MG63 (cell line): ENCODE measurements at places on chromosomes 7 and 10.

- no peak for DNase-seq
These were observed 176.1 kb downstream of the DIP2C start for GRCh38 chr10:513393-513792.

DNA sequence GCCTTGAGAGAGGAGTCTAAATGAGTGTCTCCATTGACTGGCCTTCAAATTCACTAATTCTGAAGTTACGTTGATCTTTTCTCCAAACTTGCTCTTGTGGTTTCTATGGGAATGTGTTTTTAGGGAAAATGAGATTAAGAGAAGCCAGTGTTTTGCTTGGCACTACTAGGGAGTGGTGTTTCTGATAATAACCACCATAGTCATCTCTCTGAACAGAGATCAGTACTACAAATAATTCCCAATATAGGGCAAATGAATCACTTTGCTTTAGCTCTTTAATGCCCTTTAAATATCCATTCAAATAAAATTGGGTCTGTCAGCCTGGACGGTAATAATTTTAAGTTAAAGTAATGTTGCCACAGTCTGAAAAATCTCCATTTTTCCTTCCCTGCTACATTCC lies 90.8 kb downstream of the NRF1 start:
- DNase-seq: no peak

- no peak for DNase-seq
These were observed 528.9 kb downstream of the HTR7 start for GRCh38 chr10:90328896-90329295.

DNA sequence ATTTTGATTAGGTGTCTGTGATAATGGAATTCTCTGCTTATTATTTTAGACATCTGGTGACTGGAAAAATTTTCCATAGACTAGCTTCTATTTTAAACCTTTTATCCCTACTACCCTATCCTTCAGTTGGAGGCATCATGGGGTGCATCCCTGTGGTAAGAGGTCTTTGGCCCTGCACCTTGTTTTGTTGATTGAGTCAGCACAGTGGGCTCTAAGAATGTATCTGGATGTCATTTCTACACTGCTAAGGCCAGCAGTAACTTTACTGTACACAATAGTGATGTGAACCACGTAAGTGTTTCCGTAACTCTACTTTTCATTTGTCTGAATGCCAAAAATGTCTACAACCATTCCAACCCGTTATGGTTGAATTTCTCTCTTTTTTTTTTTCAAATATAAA lies 75.6 kb downstream of the ADAM22 start:
- no peak for DNase-seq

- DNase-seq: no peak
These were observed 40.4 kb upstream of the OPN4 start for GRCh38 chr10:86613905-86614304.
